ENCODE measurements at places on chromosomes 5 and 9.

DNA sequence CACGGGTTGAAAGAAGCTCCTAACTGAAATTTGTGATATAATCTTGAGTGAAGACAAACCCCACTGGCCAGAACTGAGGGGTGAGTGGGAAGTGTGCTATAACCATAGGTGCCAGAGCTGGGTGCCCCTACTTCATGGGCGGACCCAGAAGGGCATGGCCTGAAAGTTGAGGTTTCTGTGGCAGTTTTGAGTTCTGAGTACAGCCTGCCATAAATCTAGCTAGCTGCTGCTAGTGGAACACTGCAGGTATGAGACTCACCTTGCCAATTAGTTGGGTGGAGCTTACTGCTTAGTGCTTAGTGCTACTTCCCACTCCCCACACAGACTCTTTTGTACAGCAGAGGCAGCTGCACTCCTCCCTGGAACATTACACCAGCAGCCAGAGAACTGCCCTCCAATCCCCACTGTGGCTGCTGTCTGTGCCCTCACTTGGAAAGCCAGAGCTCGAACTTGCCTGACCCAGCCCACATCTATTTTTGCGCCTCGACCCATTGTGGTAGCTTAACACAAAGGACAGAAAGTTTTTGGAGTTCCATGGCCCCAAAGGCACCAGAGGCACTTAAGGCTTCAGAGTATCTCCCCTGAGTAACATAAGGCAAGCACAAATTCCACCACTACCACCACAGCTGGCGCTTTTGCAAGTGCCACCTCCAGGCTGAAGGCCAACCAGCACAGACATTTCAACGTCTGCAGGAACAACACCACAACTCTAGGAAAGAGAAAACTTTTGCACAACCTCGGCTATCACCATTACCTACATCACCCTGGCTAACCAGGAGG lies 27.1 kb upstream of the PTGER4 start:
- DNase-seq: no peak

DNA sequence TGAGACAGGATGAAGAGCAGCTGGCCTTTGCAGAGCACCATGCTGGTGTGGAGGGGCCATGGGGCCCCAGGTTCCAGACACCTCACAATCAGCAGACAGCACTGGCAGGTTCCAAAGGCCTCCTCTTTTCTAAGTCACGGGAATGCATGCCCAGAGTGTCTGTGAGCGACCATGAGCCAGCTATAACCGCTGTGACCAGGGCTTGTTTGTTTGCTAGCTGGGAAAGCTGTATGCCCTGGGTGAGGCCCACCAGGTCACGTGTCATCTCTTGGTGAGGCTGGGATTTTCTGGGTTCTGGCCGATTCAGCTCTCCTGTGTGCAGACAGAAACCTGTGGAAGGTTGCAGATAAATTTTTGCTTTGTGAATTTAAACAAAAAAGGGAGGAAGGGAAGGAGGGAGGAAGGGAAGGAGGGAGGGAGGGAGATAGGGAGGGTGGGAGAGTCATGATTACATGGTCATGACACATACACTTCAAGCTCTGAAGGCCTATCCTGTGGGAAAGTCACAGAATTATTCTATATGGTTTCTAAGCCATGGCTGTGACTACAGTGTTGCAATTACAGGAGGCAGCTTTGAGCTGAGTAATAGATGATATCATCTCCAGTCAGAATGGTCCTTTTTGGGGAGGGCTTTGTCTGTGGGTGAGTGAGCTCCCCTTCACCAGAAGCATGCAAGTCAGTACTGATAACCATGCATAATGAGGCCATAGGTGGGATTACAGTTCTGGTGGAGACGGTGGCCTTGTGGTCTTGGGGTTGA lies 37.2 kb downstream of the PAPPA start:
- no peak for DNase-seq

DNA sequence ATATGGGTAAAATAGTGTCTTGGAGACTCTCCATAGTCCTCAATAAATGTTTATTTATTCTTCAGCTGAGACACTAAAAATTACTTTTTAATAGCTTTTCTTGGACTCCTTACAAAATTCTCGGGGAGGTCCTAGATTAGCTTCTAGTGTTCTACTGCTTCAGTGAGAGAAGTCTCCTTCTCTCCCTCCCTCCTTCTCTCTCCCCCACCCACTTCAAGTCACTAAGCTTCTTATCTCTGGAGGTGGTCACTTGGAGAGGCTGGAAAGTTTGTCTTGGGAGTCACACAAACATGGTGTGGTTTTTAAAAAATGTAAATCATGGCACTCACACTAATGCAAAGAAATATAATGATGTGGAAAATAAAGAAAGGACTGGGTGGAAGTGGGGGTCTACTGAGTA lies 64.1 kb downstream of the SEMA6A start:
- no peak for DNase-seq

- no peak for DNase-seq
Measured at GRCh38 chr9:121307976-121308375, 40.0 kb downstream of the GSN start.

DNA sequence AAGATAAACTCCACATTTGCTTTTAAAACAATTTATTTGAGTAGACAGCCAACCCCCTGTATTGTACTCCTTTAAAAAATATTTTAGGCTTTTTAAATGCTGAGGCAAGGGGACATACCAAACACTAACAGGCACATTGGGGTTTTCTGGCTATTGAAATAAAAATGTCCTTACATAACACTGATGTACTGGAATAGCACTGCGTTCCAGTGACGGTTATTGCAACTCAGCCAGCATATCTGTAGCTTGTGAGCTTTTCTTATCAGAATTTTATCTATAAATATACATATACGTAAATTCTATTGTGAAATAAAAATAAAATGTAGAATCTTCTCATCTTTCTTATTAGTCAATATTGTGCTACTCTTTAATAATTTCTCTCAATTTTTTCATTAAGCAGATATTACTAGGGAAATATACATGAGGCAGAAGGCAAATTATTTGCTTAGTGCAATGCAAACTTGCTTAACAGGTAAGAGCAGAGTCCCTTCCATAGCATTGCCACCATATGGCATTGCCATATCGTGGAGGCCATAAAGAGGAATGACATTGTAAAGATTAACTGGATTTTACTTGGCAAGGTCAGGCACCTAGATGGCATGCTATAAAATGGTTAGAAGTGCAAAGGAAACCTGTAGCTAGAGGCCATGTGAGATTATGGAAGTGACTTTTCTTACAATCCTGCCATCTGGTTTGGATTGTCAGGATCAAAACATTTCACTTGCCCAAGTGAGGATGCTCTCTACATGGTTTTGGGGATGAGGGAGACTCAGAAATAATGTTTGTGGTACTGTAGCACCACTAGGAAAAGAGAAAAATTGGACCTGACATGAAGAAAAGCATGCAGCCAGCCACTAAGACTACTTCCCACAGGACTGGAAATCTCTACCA lies 94.8 kb upstream of the CDKN2B start:
- no peak for DNase-seq

DNA sequence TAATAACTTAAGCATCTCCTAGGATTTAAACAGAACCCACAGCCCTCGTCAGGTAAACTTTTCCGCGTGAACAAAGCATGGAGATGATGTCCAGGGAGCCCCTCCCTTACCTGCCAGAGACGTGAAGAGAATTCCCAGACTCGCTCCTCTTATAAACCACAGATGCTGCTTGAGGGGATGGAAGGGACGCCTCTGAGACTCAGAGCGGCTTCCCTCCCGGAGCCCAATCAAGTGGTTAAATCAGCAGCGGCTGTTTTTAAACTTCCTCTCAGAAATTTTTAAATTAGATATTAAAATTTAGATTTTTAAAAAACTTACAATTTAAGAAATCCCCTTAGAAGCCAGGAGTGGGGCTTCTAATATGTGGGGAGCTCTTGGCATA lies 71.8 kb downstream of the RAPGEF1 start:
- DNase-seq: no peak

- DNase-seq: no peak
Measured at GRCh38 chr5:36177715-36178523, 26.0 kb downstream of the SKP2 start.

DNA sequence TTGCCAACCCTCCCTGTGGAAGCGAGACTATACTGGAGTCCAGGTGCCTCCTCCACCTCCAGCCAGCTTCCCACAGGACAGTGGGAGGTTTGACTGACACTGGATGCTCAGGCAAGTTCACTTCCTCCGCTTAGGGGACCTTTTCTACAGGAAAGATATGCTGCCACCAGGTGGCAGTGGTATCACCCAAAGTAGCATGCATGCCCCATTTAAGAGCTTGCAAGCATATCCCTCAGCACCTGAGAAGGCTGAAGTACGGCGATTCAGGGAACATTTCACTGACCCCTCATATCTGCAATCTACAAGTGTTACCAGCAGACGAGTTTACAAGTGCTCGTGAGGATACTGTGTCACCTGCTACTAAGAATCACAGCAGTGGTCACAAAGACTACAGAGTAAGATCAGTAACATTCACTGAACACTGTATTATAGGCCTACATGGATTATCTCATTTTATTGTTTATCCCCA lies 75.5 kb downstream of the KLHL3 start:
- peak; percentile 54 for DNase-seq

DNA sequence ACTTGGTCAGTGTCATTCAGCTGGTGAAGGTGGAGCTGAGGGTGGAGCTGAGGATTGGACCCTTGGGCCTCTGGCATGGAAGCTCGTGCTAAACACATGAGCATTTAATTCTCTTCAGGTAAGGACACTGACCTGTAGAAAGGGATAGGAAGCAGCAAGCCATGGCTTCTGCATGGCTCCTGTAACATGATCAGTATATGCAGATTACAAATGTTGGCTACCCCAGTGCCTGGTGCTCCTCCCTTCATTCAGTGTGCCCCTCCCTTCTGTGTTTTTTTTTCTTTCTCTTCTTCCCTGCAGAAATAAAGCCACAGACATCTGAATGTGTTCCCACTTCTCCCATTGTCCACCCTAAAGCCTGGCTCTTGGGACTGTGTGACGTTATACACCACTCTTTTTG lies 52.9 kb downstream of the ARHGAP26 start:
- DNase-seq: no peak

DNA sequence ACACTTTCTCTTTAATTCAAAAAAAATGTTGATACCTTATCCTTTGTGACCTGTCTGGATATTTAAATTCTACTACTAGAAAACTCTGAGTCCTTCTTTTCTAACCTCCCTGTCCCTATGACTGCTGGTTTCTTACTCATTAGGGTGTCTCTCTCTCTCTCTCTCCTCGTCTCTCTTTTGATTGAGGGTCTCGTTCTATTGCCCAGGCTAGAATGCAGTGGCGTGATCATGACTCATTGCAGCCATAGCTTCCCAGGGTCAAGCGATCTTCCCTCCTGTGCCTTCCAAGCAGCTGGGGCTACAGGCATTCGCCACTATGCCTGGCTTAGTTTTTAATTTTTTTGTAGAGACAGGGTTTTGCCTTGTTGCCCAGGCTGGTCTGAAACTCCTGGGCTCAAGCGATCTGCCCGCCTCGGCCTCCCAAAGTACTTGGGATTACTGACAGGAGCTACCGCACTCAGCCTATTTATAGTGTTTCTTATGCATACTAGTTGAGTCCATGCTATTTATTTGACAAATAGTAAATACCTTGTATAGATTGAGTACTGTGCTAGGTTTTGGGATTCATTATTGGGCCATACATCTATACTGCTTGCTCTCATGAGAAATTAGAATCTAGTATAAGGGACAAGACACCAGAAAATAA lies 61.9 kb downstream of the NSD1 start:
- no peak for DNase-seq

DNA sequence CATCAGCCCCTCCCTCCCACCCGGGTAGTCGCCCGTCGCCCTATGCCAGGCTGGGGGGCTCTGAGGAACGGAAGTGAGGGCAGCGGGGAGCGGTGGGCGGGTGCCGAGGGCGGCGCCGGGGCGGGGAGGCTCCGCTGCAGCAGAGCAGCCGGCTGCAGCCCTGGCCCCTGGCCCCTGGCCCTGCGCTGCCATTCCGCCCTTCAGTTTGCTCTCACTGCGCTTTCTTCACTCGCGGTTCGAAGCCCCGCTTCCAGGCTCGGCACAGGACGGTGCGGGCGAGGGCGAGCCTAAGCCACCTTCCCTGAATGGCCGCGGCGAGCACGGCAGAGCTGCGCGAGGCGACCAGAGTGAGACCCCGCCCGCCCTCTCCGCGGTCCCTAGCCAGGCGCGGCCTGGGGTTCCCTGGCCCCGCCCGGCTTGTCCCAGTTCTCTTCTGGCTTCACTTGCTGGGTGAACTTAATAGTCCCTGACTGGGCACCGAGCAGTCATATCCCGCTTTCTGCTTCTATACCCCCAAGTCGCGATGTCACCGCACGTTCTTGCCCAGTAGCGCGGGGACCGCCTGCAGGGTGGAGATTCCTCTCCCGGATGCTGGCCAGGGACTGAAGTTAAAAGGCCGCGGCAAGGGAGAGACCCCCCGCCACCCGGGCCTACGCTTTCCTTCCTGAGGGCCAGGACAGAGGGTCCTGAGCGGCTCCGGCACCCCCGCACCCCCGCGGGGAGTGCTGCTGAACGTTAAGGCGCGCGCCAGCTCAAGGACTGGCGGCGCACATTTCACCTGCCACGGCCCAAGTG lies 623 bp upstream of the TRIM36 start:
- DNase-seq: no peak

- DNase-seq: no peak
Measured at GRCh38 chr5:118593003-118593328, 395.4 kb downstream of the DTWD2 start.

DNA sequence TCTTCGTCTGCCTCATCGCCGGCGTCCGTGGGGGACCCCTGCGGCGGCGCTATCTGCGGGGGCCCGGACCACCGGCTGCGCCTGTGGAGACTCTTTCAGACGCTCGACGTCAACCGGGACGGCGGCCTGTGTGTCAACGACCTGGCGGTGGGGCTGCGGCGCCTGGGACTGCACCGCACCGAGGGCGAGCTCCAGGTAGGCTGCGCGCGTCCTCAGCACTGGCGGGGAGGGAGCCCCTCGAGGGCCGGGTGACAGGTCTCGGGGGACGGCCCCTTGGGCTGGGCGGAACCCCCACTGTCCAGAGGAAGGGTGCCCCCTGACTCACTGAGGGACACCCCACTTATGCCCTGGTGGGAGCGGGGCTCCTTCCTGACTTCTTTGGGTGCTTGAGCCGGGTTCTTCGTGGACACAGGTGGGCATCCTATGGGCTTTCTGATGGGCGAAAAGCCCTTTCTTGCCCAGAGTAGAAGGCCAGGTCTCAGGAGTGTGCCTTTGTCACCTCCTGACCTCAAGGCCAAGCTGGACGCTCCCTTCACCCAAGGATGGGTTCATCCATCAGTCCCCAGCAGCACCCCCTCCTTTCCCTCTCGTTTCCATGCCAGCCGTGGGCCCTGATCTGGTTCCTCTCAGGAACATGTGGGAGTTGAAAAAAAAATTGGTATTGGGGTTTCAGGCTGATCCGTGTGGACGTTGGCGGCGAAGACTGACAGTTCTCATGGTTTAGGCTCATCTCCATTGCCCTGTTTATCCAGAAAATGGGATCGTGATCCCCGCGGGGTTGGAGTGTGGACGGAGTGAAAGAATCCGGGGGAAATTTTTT lies 564 bp downstream of the SLC25A25 start:
- no peak for DNase-seq
